Forelimb muscle (tissue), 1 donor: ENCODE measurements at places on chromosomes 16 and 17. TPM values are rescaled to one million over a fixed set of nuclear protein-coding genes. Genes with fewer than 3 reads are reported as not detected.

SOX9 gene
- 7.7 TPM for polyA plus RNA-seq

ZPBP2 gene
- not detected for polyA plus RNA-seq

BTBD17 gene
- 0.25 TPM for polyA plus RNA-seq

CD300LF gene
- polyA plus RNA-seq: 0.28 TPM

DNA sequence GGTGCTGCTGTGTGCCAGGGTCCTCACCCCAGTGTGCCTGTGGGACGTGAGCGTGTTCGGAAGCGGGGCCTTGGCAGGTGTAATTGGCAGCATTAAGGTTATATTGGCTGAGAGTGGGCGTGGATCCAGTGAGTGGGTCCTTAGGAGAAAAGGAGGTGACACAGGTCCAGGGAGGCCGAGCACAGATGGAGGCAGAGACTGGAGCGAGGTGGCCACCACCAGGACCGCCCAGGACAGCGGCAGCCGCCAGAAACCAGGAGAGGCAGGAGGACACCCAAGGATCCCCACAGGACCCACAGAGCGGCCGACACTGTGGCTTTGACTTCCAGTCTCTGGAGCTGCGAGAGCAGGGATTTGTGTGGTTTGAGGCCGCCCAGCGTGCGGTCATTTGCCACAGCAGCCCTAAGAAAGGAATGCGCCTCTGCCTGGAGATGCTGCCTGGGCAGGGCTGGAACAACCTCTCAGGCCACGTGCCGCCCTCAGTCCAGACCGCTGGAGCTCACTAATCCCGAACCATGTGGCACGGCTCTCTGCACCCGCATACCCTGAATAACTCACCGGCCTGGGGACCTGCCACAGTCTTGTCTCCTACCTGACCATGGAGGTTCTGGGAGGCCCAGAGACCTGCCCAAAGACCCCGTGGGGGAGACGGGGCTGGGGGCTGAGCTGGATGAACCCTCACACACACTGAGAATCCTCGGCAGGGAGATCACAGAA is 45.4 kb downstream of the SOX8 start:
- DNase-seq: no peak

GRCh38 chr16:77443357-77444146 is 8.7 kb upstream of the ADAMTS18 start:
- no peak for DNase-seq

- no peak for DNase-seq
These were observed 94.3 kb downstream of the CYLD start for GRCh38 chr16:50836121-50836621.

- DNase-seq: no peak
These were observed 47.2 kb upstream of the CLEC18A start for GRCh38 chr16:69903865-69904415.

- no peak for DNase-seq
These were observed 171.5 kb downstream of the AXIN2 start for GRCh38 chr17:65389949-65390348.

GRCh38 chr17:39626171-39627046 is at the start of gene PPP1R1B:
Gene PPP1R1B (plus strand): TSS chr17:39626952. CDS start chr17:39627393, 441 bp downstream.
- no peak for DNase-seq

GRCh38 chr16:66342294-66342900 is 24.1 kb upstream of the CDH5 start:
- no peak for DNase-seq

DNA sequence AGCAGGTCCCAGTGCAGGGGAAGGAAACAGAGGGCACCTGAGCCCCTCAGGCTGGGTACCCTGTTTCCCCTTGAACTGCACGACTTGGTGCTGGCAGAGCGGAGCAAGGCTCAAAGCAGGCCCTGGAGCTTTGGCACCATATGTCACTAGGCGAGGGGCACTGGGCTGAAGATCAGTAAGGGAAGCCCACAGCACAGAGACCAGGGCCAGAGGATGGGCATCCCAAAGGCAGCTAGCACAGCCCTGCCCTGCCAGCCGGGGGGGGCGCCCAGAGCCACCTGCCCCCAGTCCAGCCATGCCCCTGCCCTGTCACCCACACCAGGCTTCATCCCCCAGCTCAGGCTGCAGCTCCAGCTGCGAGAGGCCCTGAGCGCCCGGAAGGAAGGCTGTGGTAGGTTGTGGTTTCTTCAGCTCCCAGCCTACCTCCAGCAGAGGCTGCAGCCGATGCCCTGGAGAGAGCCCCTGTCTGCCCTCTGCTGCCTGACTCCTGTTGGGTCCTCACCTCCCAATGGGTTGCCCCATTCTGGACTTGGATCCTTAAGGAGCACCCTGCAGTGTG is 10.9 kb downstream of the NHERF1 start:
- no peak for DNase-seq

DNA sequence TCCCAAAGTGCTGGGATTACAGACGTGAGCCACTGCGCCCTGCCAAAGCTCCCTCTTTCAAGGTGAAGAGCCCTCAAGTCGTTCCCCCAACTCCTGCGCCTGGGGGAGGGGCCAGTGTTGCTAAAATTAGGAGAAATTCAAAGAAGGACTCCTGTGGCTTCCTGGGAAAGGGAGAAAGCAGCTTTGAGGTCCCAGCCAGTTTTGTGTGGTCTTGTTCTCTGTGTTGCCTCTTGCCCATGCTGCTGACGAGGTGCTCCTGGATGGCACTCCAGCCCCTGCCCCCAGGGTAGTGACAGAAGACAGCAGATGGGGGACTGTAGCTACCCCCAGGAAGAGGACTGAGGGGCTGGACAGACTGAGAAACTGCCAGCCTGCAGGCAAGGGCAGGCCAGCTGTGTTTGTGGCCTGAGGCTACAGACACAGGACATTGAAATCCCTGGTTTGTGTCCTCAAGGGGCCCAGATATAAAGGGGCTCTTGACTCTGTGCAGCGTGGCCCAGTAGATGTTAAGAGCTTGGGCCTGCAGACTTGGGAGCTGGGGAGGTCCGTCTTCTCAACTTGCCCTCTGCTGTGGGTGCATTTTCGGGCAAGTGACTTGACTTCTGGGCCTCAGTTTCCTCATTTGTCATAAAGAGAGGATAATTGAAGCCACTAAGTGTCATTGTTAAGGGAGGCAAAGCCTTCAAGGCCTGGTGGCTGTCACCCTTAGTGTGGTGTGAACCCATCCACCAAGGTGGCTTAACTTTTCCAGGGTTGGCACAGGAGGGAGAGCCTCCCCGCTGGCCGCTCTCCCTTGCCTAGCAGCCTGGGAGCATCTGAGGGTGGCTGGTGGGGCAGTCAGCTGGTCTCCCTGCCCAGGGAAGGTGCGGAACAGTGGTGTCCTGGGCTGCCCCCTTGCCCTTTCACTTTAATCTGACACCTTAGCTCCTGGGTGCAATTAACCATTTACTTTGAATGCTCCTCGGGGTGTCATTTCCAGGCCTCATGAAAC is 4.1 kb downstream of the UBALD2 start:
- no peak for DNase-seq

DNA sequence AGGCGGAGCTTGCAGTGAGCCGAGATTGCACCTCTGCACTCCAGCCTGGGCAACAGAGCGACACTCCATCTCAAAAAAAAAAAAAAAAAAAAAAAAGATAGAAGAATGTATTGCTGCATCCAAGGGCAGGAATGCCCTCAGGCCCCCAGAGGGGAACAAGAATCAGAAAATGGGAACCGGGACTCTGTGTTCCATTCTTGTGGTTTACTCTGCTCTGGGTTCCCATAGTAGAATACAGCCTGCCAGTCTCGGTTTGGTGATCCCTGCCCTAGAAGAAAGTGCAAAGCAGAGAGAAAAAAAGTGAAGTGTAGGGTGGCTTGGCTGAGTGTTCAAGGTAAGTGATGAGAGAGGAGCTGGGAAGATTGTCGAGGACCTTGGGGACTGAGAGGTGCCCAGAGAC is 27.4 kb upstream of the KDM6B start:
- no peak for DNase-seq
